ENCODE measurements at places on chromosomes 1 and 21. TPM values are rescaled to one million over a fixed set of nuclear protein-coding genes. Genes with fewer than 3 reads are reported as not detected.

The EXTL1 gene
- total RNA-seq, result not detected

DNA sequence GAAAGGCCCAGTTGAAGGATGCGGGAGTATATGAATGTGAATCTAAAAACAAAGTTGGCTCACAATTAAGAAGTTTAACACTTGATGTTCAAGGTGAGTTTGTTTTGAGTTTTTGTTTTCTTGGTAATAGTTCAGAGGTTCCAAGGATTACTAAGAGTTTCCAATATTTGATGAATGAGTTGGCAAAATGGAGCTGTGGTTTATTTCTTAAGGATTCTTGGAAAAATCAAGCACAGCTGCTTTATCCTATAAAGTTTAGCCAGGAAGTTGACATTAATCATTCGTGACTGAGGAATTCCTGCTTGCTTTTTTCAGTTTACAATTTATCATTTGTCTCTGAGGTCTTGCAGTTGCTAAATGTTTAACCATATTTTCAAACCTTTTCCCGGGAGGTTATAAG is 15.1 kb downstream of the VCAM1 start:
- no peak overlapping the region for H3K4me3 ChIP-seq
- no peak for DNase-seq
- H3K27ac ChIP-seq, result no peak overlapping the region
- H3K4me1 ChIP-seq, result no peaks in the 10 kb centered on the region

The CLDN14 gene
- not detected for total RNA-seq

GRCh38 chr1:33396188-33397124 is 34.4 kb downstream of the PHC2 start:
- no peak overlapping the region for H3K4me3 ChIP-seq
- H3K27ac ChIP-seq, result no peak overlapping the region
- H3K27me3 ChIP-seq, result peaks cover 29% of the 10 kb centered on the region
- peak; percentile 25 for DNase-seq

GRCh38 chr1:202288177-202288576 is 53.6 kb downstream of the UBE2T start:
- H3K36me3 ChIP-seq, result no peaks in the 10 kb centered on the region
- no peak overlapping the region for H3K4me3 ChIP-seq
- H3K4me1 ChIP-seq, result peaks cover 11% of the 10 kb centered on the region
- no peak for DNase-seq

The CRYAA gene
- not detected for total RNA-seq

GRCh38 chr1:13478692-13479091 is 35.1 kb downstream of the LRRC38 start:
- H3K4me1 ChIP-seq, result peaks cover 13% of the 10 kb centered on the region
- H3K36me3 ChIP-seq, result no peaks in the 10 kb centered on the region
- H3K4me3 ChIP-seq, result no peak overlapping the region
- H3K27ac ChIP-seq, result no peak overlapping the region
